ENCODE measurements at places on chromosomes 12 and 14.

- no peak for DNase-seq
These were observed 2.8 kb upstream of the CNIH1 start for GRCh38 chr14:54443981-54444380.

- DNase-seq: no peak
These were observed 37.1 kb downstream of the LMO3 start for GRCh38 chr12:16568873-16569272.

- no peak for DNase-seq
These were observed 83.3 kb downstream of the PUS7L start for GRCh38 chr12:43675048-43675904.

GRCh38 chr14:34733245-34733644 lies 18.9 kb upstream of the CFL2 start:
- no peak for DNase-seq

GRCh38 chr12:54296393-54297099 lies 4.3 kb downstream of the NFE2 start:
- no peak for DNase-seq

GRCh38 chr14:99677231-99678140 lies 6.6 kb upstream of the CYP46A1 start:
- DNase-seq: peak; percentile 81

- DNase-seq: no peak
These were observed 8.7 kb upstream of the BHLHE41 start for GRCh38 chr12:26133521-26133920.

DNA sequence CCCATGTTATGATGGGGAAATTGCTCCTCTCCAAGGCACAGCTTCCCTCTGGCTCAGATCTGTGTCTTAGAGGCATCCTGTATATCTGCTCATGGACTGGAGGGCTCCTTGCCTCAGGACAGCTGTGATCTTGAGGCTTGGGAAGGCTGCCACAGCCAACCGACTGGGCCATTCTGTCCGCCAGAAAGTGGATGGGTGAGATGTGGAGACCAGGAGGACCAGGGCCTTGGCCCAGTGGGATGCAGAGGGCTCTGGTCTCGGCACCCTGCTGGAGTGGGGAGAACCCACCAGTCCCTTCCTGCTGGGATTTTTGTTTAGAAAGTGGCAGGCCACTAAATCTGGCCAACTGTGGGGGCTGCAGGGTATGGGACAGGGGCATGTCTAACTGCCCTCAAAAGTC lies 148.6 kb downstream of the CALM1 start:
- no peak for DNase-seq

DNA sequence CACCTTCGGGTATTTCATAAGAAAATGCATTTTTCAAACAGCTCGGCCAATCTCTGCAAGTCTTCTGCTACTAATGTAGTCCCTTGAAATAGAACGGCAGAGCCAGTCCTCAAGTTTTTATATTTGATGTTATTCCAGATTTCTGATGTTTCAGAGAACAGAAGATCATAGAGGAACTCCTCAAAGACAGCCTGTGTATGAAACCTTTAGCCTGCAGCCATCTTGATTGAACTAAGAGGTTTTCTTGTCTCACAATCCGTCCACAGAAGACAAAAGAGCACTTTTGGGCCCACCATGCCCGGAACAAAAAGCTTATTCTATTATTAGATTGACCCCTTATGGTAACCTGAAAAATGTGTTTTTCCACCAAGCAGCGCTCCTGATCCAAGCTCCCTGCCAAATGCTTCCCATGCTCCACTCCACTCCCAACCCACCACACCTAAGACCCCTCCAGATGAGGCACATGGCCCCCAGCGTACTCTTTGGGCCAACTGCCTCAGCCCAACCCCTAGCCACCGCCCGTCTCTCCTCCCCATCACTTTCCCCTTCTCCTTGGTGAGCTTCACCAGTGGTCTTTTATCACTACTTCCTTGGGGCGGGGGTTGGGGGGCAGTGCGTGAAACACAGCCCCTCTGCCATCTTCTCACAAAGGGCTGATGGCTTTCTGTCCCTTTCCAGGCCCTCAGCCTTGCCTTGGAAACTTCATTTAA lies 175.8 kb downstream of the CALM1 start:
- DNase-seq: no peak

DNA sequence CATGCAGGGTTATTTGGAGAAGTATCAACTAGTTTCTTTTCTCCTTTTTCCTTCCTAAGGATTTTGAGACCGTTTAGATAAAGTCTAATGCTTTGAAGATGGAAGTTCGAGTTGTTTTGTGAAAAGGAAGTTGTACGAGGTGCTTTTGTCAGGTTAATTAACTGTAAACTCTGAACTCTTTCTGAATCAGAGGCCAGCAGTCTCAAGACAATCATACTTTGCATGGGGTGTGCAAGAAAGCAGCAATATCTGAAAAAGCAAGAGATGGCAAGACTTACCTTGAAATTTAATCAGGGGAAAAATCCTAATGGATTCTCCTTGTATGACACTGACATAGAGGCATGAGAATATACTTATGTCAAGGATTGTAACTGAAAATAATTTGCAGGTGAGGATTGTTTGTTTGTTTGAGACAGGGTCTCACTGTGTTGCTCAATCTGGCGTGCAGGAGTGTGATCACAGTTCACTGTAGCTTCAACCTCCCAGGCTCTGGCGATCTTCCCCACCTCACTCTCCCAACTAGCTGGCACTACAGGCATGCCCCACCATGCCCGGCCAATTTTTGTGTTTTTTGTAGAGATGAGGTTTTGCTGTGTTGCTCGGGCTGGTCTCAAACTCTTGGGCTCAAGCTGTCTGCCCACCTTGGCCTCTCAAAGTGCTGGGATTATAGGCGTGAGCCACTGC lies 170.2 kb upstream of the HMGA2 start:
- DNase-seq: peak; percentile 19

- no peak for DNase-seq
These were observed 4.8 kb upstream of the AVIL start for GRCh38 chr12:57823131-57823907.

DNA sequence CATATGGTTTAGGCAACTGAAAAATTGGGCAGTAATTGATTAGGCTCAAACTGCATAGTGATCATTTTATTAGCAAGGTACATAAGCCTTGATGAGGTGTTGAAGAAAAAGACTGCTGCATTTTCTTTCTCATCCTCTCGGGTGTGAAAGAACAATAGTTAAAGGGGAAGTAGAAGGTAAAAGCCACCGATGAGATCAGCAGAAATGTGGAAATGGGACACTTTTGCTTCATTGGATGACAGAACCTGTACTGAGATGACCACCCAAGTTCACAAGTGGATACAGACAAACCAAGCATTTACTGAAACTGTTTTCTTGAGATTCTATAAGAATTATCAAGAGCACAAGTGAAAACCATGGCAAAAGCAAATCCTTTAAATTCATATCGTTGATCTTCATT lies 184.0 kb downstream of the TMX1 start:
- DNase-seq: no peak

Measured in thyroid gland (tissue), 4 donors.